Activated CD4-positive, alpha-beta T cell treated with anti-CD3 and anti-CD28 coated beads, Interleukin-2, amount 10 ng/mL, durations not matched to agents 7 days and 5 days (primary cell): ENCODE measurements at places on chromosomes 6 and 20. TPM values are rescaled to one million over a fixed set of nuclear protein-coding genes. Genes with fewer than 3 reads are reported as not detected.
A peak's percentile ranks its signal among the peaks of the same experiment; 100 is the strongest.

Gene TSBP1
- not detected for total RNA-seq

Gene MAP7
- 2.3 TPM for total RNA-seq

Gene OR2H1
- not detected for total RNA-seq

GRCh38 chr6:39440039-39440426, 117.5 kb upstream of the KCNK16 start:
- H3K27me3 ChIP-seq, result peaks cover 6% of the 10 kb centered on the region
- H3K27ac ChIP-seq, result no peak overlapping the region
- H3K36me3 ChIP-seq, result no peaks in the 10 kb centered on the region
- H3K4me1 ChIP-seq, result no peaks in the 10 kb centered on the region
- no peak overlapping the region for H3K4me3 ChIP-seq

DNA sequence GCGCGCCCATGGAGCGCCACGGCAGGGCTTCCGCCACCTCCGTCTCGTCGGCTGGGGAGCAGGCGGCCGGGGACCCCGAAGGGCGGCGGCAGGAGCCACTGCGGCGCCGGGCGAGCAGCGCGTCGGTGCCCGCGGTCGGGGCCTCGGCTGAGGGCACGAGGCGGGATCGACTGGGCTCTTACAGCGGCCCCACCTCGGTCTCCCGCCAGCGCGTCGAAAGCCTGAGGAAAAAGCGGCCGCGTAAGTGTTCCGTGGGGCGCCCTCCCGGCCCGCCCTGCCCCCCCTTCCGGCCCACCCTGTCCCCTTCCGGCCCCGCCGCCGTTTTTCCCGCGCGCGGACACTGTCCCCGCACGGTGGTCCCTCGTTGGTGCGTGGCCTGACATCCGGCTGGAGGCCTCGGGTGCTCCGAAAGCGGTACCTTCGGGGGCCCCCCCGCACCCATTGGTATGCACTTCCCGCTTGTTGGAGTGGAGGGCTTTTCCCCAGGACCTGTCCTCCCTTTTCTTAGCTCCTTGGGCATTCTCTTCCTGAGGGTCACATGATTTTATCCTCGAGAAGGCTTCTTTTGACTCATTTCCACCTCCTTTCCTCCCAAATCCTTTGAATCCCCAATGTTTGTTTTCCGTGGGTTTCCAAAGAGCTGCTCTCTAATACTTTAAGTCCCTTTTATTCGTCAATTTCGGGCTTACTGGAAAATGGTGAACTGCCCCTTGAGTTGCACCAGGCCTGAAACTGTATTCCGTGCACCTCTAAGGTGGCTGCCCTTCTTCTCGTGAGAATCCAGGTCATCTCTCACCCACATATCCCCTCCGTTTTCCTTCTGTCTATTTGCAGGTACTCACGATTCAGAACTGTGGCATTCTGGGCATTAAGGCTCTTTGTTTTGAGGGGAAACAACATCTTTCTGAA, 556 bp downstream of the PANK2 start:
- DNase-seq, result peak; percentile 45
- H3K4me1 ChIP-seq, result peaks cover 53% of the 10 kb centered on the region
- H3K36me3 ChIP-seq, result peaks cover 45% of the 10 kb centered on the region
- H3K27ac ChIP-seq, result peak overlapping the region; percentile 96

Gene HEY2
- not detected for total RNA-seq

GRCh38 chr6:107786709-107787588, 37.2 kb downstream of the SCML4 start:
- no peaks in the 10 kb centered on the region for H3K27me3 ChIP-seq
- peaks cover 72% of the 10 kb centered on the region for H3K4me1 ChIP-seq
- peak; percentile 74 for DNase-seq
- peak overlapping the region; percentile 70 for H3K4me3 ChIP-seq

GRCh38 chr6:18327626-18328025, 59.5 kb upstream of the RNF144B start:
- H3K36me3 ChIP-seq, result no peaks in the 10 kb centered on the region
- peaks cover 9% of the 10 kb centered on the region for H3K4me1 ChIP-seq
- H3K27me3 ChIP-seq, result peaks cover 10% of the 10 kb centered on the region
- no peak for DNase-seq
- no peak overlapping the region for H3K27ac ChIP-seq
- H3K4me3 ChIP-seq, result no peak overlapping the region

- peaks cover 21% of the 10 kb centered on the region for H3K4me1 ChIP-seq
- no peak for DNase-seq
- H3K27me3 ChIP-seq, result peaks cover 65% of the 10 kb centered on the region
Measured at GRCh38 chr20:20362774-20363433, 5.0 kb upstream of the INSM1 start.

Gene CEBPB
- 17.9 TPM for total RNA-seq

GRCh38 chr20:5039255-5039657, 37.9 kb upstream of the SLC23A2 start:
- no peak overlapping the region for H3K4me3 ChIP-seq
- H3K27me3 ChIP-seq, result no peaks in the 10 kb centered on the region
- no peak overlapping the region for H3K27ac ChIP-seq
- no peaks in the 10 kb centered on the region for H3K36me3 ChIP-seq

Gene OVOL2
- not detected for total RNA-seq

- peaks cover 7% of the 10 kb centered on the region for H3K36me3 ChIP-seq
- no peak for DNase-seq
- H3K27ac ChIP-seq, result no peak overlapping the region
- H3K4me3 ChIP-seq, result no peak overlapping the region
- no peaks in the 10 kb centered on the region for H3K27me3 ChIP-seq
- H3K4me1 ChIP-seq, result peaks cover 5% of the 10 kb centered on the region
Measured at GRCh38 chr20:32663335-32664011, 10.3 kb downstream of the C20orf203 start.

- no peak overlapping the region for H3K4me3 ChIP-seq
- peaks cover 21% of the 10 kb centered on the region for H3K36me3 ChIP-seq
- H3K27me3 ChIP-seq, result no peaks in the 10 kb centered on the region
- peaks cover 37% of the 10 kb centered on the region for H3K4me1 ChIP-seq
- DNase-seq, result peak; percentile 74
Measured at GRCh38 chr6:2790588-2791449, 25.6 kb downstream of the WRNIP1 start.

DNA sequence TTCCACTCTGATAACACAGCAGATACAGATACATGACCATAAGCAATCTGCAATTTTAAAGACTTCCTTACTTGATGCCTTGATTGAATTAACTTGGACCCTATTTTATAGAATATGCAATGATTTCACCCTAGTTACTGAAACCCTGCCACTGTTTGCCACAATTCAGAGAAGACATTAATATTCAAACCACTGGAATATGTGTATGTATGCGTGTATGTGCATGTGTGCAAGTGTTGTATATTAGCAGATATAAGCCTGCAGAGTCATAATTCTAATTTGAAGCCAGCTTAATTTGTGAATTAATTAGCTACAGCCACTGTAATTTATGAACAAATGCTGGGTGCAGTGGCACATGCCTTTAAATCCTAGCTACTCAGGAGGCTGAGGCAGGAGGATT, 9.3 kb downstream of the VNN2 start:
- H3K4me1 ChIP-seq, result peaks cover 27% of the 10 kb centered on the region
- no peak overlapping the region for H3K4me3 ChIP-seq
- H3K27me3 ChIP-seq, result no peaks in the 10 kb centered on the region
- H3K27ac ChIP-seq, result no peak overlapping the region
- DNase-seq, result no peak

DNA sequence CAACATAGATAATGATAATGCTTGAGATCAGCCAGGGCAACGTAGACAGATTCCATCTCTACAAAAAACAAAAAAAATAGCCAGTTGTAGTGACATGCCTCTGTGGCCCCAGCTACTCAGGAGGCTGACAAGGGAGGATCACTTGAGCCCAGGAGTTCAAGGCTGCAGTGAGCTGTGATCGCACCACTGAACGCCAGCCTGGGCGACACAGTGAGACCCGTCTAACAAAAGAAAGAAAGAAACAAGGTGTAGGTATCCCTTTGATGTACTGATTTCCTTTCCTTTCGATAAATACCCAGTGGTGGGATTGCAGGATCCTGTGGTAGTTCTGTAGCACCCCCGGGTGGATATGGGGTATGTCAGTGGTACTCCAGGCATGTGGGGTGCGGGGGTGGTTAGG, 48.2 kb upstream of the ADTRP start:
- H3K36me3 ChIP-seq, result no peaks in the 10 kb centered on the region
- no peak overlapping the region for H3K27ac ChIP-seq
- H3K4me3 ChIP-seq, result no peak overlapping the region

- H3K4me1 ChIP-seq, result peaks cover 57% of the 10 kb centered on the region
- peak overlapping the region; percentile 91 for H3K27ac ChIP-seq
- H3K4me3 ChIP-seq, result peak overlapping the region; percentile 91
Measured at GRCh38 chr6:31400467-31401289, 2.7 kb upstream of the MICA start.

- no peak for DNase-seq
- peaks cover 23% of the 10 kb centered on the region for H3K36me3 ChIP-seq
- H3K27me3 ChIP-seq, result no peaks in the 10 kb centered on the region
- no peak overlapping the region for H3K27ac ChIP-seq
- peaks cover 11% of the 10 kb centered on the region for H3K4me1 ChIP-seq
- no peak overlapping the region for H3K4me3 ChIP-seq
Measured at GRCh38 chr6:45075246-45075645, 252.9 kb upstream of the RUNX2 start.

DNA sequence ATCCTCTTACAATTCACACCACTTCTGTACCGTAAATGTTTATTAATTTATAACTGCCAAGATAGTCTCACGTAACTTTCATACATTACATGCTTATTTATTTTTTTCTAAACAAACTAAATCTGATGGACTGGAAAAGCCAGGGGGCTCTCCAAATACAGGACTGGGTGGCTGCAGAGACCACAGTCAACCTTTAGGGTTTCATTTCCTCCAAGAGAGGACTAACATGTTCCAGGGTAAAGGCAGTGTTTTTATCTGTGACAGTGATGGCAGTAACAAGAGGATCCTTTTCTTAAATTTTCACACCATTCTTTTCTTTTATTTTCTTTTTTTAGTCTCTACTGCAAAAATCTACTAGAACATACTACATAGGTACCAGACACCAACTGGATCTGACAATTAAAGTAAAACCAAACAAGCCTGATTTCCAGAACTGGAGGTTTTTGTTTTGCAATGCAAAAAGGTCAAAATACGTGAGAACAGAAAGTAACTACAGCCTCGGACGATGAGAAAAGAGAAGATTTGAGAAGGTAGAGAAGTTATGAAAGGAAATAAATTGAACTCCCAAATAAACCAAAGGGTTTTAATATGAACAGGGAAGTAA, 1.2 kb downstream of the LMBRD1 start:
- peaks cover 37% of the 10 kb centered on the region for H3K4me1 ChIP-seq
- no peaks in the 10 kb centered on the region for H3K27me3 ChIP-seq
- peaks cover 13% of the 10 kb centered on the region for H3K36me3 ChIP-seq
- H3K27ac ChIP-seq, result peak overlapping the region; percentile 95
- DNase-seq, result no peak

DNA sequence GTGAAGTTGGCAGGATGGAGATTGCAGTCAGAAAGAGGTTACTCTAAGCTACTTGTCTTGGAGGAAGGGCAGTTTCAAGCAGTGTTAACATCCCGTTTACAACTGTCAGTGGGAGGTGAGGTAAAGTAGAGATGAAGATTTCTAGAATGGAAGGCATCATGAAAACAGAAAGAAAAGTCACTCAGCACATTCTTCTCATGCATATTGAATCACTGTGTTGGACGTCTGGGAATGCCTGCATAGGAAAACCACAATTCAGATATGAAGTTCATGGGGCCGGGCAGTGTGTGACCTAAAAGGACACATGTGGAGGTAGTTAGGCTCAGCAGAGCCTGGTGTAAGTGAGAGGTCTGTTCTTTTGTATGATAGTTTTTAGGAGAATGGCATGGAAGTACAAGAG, 73.5 kb upstream of the LAMP5 start:
- H3K27ac ChIP-seq, result no peak overlapping the region
- no peaks in the 10 kb centered on the region for H3K27me3 ChIP-seq
- H3K4me3 ChIP-seq, result no peak overlapping the region
- DNase-seq, result no peak
- no peaks in the 10 kb centered on the region for H3K36me3 ChIP-seq
- H3K4me1 ChIP-seq, result no peaks in the 10 kb centered on the region

GRCh38 chr20:38650010-38650409, 48.4 kb downstream of the ARHGAP40 start:
- H3K27me3 ChIP-seq, result peaks cover 24% of the 10 kb centered on the region
- peaks cover 6% of the 10 kb centered on the region for H3K4me1 ChIP-seq
- no peaks in the 10 kb centered on the region for H3K36me3 ChIP-seq
- no peak for DNase-seq
- H3K4me3 ChIP-seq, result no peak overlapping the region
- H3K27ac ChIP-seq, result no peak overlapping the region

GRCh38 chr6:63856271-63856670, 220.7 kb downstream of the PHF3 start:
- H3K4me3 ChIP-seq, result no peak overlapping the region
- H3K27me3 ChIP-seq, result no peaks in the 10 kb centered on the region
- no peak overlapping the region for H3K27ac ChIP-seq
- H3K4me1 ChIP-seq, result no peaks in the 10 kb centered on the region

DNA sequence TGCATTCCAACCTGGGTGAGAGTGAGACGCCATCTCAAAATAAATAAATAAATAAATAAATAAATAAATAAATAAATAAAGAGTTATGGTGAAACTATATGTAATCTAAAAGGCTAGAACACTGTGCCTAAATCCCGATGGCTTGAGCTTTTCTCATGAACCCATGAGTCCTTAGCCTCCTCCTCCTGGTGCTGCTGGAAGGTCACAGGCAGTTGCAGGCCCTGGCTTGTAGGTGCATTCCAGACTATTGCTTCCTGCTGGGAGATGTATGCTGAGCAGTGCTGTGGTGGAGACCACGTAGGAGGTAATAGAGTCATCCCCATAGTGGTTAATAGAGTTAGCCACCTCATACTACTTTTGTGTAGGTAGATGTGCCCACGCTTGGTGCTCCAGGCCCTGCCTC, 12.5 kb downstream of the PTK7 start:
- H3K27ac ChIP-seq, result no peak overlapping the region
- no peak for DNase-seq
- no peaks in the 10 kb centered on the region for H3K36me3 ChIP-seq
- H3K27me3 ChIP-seq, result no peaks in the 10 kb centered on the region

Gene FERMT1
- total RNA-seq, result not detected

- H3K27me3 ChIP-seq, result peaks cover 16% of the 10 kb centered on the region
- H3K27ac ChIP-seq, result no peak overlapping the region
- no peak overlapping the region for H3K4me3 ChIP-seq
- H3K36me3 ChIP-seq, result no peaks in the 10 kb centered on the region
- DNase-seq, result no peak
- peaks cover 17% of the 10 kb centered on the region for H3K4me1 ChIP-seq
Measured at GRCh38 chr20:51128198-51128597, 105.3 kb upstream of the KCNG1 start.

- H3K4me1 ChIP-seq, result no peaks in the 10 kb centered on the region
- DNase-seq, result no peak
- no peak overlapping the region for H3K4me3 ChIP-seq
- no peak overlapping the region for H3K27ac ChIP-seq
- H3K27me3 ChIP-seq, result peaks cover 2% of the 10 kb centered on the region
- H3K36me3 ChIP-seq, result no peaks in the 10 kb centered on the region
Measured at GRCh38 chr20:59736366-59736765, 132.0 kb downstream of the PHACTR3 start.
